ENCODE measurements at places on chromosomes 7 and 10.

GRCh38 chr7:108251700-108252099 lies 121.5 kb upstream of the LAMB4 start:
- no peak for DNase-seq

- no peak for DNase-seq
Measured at GRCh38 chr10:124952123-124952522, 10.2 kb downstream of the ZRANB1 start.

DNA sequence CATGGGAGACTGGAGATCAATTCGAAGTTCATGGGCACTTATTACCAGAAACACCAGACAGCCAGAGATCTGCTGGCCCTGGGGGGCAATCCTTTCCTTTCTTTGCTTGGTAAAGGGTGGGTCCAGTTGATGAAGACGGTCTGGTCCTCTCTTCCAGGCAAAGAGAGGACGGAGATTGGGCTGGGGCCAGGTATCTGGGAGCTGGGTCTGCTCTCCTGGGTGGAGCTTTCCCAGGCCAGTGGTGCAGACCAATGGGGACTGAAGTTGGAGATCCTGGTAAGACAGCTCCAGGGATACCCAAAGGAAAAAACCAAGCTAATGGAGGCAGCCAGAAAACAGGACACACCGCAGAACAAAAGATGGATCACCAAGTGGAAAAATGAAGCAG lies 18.3 kb downstream of the NOD1 start:
- no peak for DNase-seq

- peak; percentile 1 for DNase-seq
Measured at GRCh38 chr7:66099551-66100407, 14.9 kb upstream of the CRCP start.

DNA sequence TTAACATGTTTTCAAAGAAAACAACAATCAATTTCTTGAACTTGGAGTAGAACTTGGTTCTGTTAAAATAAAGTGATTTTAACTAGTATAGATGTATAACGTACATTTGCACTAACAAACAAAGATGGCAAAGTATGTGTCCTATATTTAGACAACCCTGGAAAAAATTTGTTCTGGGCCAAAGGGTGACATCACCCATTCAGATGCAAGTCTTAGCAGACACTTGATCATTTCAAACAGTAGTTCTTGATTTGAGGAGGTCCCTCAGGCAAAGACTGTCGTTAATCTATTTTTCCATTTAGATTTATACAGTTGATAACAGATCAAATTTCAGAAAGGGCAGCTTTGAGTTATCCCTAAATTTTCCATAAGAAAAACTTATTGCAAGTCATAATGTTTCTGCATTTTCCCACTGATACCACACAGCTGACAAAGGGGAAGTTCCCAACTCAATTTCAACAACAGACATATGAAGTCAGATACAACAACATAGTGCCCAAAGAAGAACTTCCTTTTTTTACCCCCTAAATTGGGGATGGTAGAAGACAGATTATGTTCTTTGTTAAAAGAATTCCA lies 5.2 kb downstream of the NMT2 start:
- DNase-seq: no peak
